RPMI7951 (cell line): ENCODE measurements at places on chromosomes 16 and 17.
A peak's percentile ranks its signal among the peaks of the same experiment; 100 is the strongest.

GRCh38 chr17:2691069-2691871 lies 20.3 kb downstream of the CLUH start:
- DNase-seq: no peak

- DNase-seq: no peak
These were observed 7.8 kb downstream of the HAS3 start for GRCh38 chr16:69113216-69113615.

- peak; percentile 88 for DNase-seq
These were observed 237.8 kb downstream of the PRKCA start for GRCh38 chr17:66540131-66540781.

DNA sequence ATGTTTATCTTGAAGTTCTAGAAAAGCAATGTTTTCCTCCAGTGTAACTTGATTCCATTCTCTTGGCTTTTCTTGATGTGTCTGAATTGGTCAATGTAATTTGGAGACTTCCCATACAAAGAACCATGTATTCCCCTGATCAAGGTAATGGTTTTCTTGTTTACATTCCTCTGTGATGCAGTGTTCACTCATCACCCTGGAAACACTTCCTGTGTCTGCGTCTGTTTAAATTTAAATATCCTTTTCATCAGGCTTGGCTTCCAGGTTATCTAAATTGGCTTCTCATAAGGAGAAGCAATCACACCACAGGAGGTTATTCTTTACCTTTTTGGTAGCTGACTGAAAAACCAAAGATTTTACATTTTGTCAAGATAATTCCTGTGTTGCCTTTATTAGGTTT lies 237.3 kb upstream of the WSCD1 start:
- peak; percentile 53 for DNase-seq

GRCh38 chr17:12528036-12528435 lies 137.7 kb upstream of the MYOCD start:
- DNase-seq: no peak

DNA sequence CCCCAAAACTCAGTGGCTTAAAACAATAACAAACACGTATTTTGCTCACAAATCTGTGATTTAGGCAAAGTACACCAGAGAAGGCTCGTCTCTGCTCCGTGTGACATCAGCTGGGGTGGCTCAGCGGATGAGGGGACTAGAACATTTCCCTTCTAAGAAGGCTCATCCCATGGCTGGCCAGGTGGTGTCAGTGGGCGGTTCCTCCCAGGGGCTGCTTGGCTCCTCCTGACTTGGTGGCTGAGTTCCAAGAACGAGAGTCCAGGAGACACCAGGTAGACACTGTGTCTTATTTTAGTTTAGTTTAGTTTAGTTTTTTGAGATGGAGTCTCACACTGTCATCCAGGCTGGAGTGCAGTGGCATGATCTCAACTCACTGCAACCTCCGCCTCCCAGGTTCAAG lies 5.6 kb upstream of the CHMP6 start:
- no peak for DNase-seq

- no peak for DNase-seq
These were observed 154.0 kb downstream of the SLC39A11 start for GRCh38 chr17:72938482-72938881.

DNA sequence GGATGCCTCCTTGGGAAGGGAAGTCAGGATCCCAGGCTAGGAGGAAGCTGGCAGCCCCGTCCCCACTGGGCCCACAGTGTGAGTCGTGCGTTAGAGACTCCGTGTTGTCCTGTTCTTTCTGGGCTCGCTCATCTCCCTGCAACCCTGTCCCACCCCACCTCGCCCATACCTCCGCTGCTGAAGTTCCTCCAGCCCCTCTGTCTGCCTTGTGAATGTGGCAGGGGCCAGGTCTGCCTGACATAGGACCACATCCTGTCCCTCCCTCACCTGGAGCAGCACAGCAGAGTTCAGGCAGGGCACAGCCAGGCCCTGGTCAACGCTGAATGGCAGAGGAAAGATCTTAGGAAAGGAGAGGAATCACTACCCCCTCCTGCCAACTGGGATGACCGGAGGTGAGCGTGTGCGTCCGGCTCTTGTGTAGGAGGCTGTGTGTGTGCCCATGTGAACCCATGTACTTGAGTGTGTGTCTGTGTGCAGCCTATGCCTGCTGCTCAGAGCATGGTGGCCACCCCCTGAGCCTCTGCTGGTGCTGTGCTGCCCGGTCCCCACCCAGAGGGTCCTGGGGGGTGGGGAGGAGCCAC lies 12.8 kb downstream of the KCNJ18 start:
- no peak for DNase-seq
